ENCODE measurements at places on chromosomes 3 and 15.

- DNase-seq: no peak
These were observed 377.8 kb upstream of the PROK2 start for GRCh38 chr3:72162649-72163184.

DNA sequence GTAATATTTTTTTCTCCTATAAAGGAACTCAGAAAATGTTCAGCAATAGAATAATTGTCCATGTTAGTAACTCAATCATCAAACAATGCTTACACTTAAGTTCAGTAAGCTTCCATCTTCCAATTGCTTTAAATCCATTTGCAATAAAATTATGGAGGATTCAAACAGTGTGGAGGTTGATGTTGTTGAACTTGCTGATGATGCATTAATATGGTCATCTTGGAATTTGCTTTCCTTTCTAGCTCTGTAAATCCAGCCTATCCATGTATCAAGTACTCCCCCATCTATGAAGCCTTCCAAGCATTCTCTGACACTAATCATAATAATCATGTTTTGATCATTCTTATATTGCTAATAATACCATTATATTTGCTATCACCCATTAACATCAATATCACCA lies 378.4 kb upstream of the CNTN3 start:
- no peak for DNase-seq

DNA sequence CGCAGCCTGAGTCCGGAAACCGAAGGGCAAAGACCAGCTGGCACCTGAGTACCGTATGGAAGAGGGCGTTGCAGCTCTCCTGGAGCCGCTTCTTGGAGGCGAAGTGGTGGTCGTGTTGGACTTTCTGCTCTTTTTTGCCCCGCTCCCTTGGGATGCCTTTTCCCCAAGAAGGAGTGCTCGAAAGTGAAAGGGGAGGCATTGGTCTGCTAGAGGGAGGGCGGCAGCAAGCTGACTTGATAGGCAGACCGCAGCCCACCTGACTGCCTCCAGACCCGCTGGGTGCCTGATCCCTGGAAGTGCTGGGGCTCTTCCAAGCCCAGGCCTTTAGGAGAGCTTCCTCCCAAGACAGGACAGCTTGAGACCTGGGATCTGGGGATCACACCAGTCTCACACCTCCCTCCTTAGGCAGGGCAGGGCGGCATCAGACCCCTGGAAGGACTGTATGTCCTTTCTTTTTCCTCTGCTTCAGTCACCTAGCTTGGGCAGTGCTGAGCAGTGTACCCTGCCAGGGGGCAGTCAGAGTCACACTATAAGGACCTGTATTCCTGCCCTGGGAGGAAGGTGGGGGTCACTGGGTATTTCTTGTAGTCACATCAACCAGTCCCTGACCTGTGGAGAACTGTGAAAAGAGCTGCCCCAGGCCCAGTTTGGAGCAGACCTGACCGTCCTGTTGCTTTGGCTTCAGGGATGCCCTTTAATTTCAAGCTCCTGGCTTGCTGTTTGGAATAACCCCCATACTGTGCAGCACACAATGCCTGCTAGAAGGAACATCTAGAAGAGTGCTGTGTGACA lies 2.1 kb downstream of the ACVR2B start:
- DNase-seq: no peak

GRCh38 chr3:56055951-56056350 lies 412.3 kb downstream of the ERC2 start:
- no peak for DNase-seq

- no peak for DNase-seq
These were observed 190.7 kb upstream of the MCTP2 start for GRCh38 chr15:94040541-94041248.

DNA sequence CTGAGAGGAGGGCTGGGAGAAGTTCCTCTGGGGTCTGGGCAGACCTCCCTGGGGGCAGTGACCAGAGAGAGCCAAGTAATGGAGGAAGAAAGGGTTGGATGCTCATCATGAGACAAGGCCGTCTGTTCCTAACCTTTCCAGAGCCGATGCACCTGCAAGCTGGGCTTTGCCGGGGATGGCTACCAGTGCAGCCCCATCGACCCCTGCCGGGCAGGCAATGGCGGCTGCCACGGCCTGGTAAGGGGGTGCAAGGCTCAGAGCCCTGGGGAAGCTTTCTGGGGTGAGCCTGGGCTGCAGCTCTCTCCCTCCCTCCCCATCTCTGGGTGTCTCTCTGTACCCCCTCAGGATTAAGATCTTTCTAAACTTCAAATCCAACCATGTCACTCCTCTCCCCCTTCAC lies 16.4 kb downstream of the STAB1 start:
- no peak for DNase-seq

DNA sequence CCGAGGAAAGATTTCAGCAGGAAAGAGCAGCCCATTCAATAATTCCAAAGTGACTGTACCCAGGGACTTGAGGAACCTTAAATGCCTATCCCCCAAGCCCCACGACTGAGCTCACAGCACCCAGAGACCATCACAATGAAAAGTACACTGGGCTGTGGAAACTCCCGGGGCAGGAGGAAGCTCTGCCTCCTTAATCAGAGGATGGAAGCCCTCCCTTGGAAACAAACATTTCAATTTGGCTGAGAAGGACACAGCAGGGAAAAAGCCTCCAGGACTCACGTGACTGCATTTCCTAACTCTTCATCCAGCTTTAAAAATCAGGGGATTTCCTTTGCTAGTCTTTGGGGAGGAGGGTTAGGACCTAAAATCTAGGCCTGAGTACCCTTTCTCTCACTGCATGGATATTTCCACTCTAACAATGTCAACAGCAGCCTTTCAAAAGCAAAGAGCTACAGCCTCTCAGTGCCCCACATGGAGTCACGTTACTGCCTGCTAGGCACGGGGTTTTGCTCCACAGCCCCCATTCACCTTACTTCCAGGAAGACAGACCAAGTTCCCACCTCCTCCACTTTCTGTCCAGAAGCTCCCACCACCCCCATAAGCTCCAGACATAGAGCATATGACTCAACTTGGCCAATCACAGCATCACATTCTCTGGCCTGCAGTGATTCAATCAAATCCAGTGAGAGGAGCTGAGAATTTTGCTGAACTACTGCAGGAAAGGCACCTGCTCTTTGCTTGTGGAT lies 68.9 kb upstream of the WNT5A start:
- DNase-seq: no peak

- no peak for DNase-seq
These were observed 116.1 kb downstream of the ALDH1A2 start for GRCh38 chr15:57949374-57949943.

- DNase-seq: no peak
These were observed 9.7 kb downstream of the ITIH4 start for GRCh38 chr3:52820736-52821135.

DNA sequence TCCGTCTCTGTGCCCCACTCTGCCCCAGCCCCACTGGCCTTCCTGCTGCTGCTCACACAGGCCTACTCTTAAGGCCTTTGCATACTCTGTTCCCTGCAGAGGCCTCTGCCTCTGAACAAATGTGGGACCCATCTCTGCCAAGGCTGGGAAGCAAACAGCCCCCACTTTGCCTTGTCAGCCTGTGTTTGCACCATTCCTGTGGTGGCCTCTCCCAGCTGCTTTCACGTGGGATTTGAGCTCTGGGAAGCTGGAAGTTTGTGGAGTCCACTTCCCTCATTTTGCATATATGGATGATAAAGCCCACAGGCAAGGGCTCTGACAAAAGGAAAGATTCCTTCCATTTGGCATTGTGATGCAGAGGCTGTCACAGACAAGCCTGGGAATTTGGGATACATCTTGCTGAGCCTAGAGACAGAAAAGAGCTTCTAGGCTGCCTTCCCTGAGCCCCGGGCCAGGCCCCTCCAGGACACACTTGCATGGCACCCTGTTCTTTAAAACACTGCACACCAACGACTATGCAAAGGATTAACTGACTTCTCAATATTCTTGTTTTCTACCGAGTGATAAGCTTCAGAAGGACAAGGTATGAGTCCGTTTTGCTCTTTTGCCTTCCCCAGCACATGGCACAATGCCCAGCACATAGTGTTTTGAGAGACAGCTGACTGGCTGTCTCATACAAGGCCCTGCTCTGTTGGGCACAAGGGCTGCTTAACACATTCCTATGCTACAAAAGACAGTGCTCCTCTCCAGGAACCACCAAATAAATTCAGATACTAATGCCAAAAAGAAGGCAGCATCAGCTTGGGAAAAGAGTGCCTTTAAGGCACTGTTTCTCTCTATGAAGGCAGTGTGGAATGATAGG lies 120.7 kb upstream of the TOPAZ1 start:
- no peak for DNase-seq

DNA sequence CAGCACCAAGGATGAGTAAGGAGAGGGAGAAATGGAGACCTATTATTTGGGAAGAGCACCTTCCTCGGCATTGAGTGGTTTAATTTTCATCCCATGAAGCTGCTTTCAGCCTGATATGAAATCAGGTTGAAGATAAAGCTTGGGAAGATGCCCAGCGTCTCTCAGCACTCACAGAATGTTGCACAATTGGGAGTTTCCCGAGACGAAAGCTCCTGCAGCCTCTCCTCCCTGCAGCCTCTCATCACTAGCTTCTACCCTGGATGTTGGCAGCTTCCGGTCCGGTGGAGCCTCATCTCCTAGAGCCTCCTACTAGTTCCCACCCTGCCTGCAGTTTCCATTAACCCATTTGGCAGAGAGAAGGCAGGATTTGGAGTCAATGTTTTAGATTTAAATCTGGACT lies 40.3 kb downstream of the EDEM1 start:
- no peak for DNase-seq

GRCh38 chr3:137807998-137808397 lies 43.9 kb downstream of the SOX14 start:
- DNase-seq: no peak

DNA sequence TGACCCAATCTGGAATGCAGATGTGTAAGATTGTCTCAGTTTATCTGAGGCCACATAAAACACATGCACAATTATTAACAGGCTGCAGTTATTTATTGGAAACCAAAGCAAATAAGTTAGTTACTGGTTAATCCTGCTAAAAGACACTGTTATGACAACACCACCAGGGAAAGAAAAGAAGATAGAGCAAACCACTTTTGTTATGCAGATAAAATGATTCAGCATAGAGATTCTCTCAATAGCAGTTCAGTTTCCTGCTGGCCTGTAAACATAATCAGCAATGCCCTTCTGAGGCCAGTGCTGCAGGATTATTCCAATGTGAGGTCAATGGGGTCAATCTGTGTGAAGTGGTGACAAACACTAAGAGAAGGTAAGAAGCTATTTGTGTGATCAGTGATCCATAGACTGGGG lies 244.4 kb downstream of the ZBTB20 start:
- DNase-seq: peak; percentile 26

- no peak for DNase-seq
These were observed 3.3 kb upstream of the ACOX2 start for GRCh38 chr3:58540176-58540858.

DNA sequence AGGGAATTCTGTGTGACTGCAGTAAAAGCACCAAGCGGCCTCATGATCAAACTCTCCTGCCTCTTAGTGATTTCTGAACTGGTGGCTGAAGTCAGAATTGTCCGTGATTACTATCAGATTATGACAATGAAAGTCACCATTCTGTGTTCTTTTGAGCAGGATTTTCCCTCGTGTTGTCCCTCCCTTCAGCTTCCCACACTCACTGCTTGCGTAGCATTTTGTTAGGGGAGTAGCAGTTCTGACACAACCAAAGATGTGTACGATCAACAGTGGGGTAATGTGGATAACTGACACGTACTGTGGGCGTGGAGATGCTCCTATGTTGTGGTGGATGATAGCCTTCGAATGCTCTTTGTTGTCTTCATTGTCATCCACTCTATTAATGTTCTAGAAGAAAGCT lies 67.8 kb upstream of the ICE2 start:
- no peak for DNase-seq

DNA sequence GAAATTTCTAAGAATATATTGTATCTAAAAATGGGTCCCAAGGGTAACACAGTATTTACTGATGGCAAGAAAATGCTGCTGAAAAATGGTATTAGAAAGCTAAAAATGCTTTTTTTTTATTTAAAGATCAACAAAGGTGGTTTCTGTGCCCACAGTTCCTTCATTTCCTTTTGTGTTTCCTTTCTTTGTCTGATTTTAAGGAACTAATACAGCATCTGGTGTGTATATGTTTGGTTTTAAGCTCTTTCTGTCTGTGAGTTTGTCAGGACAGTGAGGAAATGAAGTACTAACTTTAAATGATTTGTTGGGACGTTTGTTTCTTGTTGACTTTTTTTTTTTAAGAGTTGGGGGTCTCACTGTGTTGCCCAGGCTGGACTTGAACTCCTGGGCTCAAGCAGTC lies 38.2 kb downstream of the RASA2 start:
- DNase-seq: no peak

DNA sequence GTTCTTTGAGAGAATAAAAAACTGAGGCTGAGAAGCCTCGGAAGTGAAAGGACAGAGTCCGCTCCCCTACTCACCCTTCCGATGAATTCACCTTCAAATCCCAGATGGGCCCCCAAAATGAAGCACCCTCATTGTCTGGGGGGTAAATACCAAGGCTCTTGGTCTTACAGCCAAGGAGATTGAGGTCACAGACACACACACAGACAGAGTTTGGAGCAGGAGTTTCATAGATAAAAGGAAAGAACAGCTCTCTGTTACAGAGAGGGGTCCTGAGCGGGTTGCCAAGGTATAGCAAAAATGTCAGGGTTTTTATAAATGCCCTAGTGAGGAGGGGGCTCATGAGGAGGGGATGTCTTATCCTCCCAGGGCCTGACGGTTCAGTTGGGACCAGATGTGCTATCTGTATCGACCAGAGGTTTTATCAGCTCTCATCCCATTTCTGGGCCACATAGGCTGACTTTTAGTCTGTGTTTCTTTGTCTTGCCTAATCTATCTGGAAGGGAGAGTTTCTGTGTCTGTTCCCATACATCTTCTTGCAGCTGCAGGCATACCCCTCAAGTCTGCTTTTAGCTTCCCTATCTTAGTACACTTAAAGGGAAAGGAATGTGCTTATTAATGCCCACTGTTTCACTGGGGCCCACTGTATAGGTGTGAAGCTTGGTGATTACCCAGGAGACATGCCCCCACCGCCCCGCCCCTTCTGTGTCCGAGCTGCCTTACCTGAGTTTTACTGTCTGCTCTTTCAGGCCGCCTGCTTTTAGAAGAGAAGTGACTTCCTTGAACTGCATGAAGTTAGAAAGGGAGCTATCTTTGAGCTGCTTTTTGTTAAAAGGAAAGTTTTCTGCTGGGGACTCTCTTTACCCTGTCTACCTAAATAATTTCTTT lies 66.8 kb upstream of the ATP11B start:
- DNase-seq: no peak

- no peak for DNase-seq
These were observed 978 bp upstream of the CMC1 start for GRCh38 chr3:28240441-28240840.

DNA sequence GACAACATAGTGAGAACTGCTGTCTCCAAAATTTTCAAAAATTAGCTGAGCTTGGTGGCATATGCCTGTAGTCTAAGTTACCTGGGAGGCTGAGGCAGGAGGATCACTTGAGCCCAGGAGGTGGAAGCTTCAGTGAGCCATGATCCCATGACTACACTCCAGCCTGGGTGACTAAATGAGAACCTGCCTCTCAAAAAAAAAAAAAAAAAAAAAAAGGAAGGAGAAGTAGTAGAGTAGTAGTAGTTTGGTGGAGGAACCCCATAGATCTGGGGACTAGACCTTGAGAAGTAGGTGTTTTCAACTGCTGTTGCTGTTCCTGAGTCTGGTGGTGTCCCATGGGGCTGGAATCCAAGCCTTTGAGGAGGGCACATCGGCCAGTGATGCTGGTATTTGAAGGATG lies 38.4 kb upstream of the UBE2E2 start:
- no peak for DNase-seq
